ENCODE measurements at places on chromosomes 16 and 17.

- DNase-seq = no peak
Measured at GRCh38 chr17:50187394-50187725, 14.1 kb downstream of the COL1A1 start.

DNA sequence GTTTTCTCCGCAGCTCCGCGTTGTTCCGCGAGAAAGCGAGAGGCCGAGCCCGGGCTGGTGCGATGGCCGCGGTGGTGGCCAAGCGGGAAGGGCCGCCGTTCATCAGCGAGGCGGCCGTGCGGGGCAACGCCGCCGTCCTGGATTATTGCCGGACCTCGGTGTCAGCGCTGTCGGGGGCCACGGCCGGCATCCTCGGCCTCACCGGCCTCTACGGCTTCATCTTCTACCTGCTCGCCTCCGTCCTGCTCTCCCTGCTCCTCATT, 404 bp downstream of the EMC6 start:
- DNase-seq = no peak

GRCh38 chr17:74475189-74475588, 8.8 kb downstream of the CD300A start:
- DNase-seq = no peak

- no peak for DNase-seq
Measured at GRCh38 chr16:10693889-10694288, 841 bp downstream of the TEKT5 start.

Measured in activated B cell treated with CpG ODN at 0.5 μM for 24 hours (primary cell).